ENCODE measurements at places on chromosomes 7 and 10.

GRCh38 chr10:126736727-126737126, 66.2 kb upstream of the C10orf90 start:
- no peak for DNase-seq

GRCh38 chr7:93894966-93895640, 4.5 kb upstream of the TFPI2 start:
- DNase-seq = no peak

GRCh38 chr10:15879663-15880062, 19.4 kb upstream of the MINDY3 start:
- DNase-seq = peak; percentile 74

GRCh38 chr10:16816830-16817124, 447 bp downstream of the RSU1 start:
- no peak for DNase-seq

DNA sequence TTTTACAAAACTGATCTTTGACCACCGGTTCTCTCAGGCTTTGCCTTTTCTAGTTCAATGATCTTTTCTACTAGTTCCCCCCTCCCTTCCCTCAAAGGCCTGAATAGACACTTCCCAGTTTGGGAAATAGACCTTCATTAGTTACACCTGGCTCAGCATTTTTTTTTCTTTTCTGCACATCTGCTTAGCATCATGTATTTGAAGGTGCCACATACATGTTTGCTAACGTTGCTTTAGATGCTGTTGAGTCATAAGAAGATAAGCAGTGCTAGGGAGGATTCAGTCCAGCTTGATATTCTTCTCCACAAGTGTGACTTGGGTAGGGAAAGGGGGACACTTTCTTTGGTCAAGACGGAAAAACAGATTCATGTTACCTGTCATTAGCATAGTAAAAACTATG, 78.3 kb downstream of the BICC1 start:
- DNase-seq = no peak

- no peak for DNase-seq
Measured at GRCh38 chr7:157622000-157622399, 285.2 kb downstream of the DNAJB6 start.

- no peak for DNase-seq
Measured at GRCh38 chr10:122678266-122678665, 21.4 kb downstream of the C10orf120 start.

GRCh38 chr7:104271948-104272347, 56.5 kb upstream of the LHFPL3 start:
- DNase-seq = no peak

DNA sequence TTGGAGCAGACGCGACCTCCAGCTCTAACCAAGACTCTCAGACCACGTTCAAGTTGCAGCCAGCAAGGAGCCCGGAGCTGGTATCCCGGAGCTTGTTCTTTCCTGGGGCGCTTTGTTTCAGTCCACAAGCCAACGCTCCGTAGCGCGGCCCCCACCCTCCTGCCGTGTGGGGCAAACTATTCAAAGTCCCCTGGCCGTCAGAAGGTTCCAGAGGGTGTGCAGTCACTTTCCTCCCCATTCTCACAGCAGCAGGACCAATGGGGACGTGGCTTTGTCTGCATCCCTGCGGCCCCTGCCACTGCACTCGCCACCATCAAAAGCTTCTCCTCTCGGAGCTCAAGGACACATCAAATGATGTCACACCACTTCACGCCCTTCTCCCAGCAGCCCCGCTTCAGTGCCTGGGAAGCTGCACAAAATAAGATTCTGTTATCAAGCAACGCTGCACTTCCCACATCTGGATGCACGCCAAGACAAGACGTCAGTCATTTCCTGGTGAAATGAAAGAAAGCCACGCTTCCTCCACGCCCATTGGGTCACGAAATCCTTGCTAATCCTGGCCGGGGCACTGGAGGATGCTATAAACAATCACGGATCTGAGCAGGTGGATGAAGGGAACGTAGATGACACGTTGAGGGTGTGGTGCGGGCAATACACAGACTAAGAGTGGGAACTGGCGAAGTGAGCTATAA, 348.2 kb downstream of the PTPRN2 start:
- DNase-seq = peak; percentile 66

GRCh38 chr7:148563583-148564274, 26.8 kb upstream of the C7orf33 start:
- DNase-seq = no peak

DNA sequence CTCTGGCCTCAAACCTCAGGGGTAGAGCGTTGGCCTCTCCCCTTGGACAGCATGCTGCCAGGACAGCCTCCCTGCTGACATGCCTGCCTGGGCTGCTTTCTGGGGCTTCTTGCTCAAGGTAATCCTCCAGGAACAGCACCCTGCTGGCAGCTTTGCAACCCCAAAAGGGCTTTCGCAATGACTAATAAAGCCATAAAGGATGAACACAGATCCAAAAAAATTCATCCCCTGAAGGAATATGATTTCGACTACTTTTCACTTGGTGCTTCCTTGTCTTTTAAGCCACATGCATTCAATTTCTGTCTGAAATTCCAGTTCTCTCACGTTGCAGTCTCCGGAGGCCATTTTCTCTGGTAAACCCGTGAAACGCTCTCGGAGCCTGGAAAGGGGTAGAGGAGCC, 15.1 kb upstream of the SH3PXD2A start:
- DNase-seq = no peak

- no peak for DNase-seq
Measured at GRCh38 chr7:39607865-39608264, 15.5 kb upstream of the RALA start.

DNA sequence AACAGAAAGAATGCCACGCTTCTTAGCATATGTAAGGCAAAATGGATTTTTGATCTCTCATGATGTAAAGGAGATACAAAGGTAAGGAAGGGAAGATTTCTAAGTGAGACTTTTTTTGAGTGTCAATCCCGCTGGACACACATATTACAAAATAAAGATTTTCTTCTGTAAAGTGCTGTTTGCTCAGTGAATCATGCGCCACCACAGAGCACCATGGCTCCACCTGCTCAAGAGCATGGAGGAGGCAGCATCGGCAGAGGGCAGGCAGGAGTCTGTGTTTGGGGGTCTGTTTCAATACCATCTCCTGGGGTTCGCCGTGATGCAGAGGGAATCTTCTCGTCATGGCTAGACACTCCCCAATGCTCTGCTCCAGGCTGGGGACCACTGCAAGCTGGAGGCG, 83.5 kb downstream of the ALOX5 start:
- no peak for DNase-seq

DNA sequence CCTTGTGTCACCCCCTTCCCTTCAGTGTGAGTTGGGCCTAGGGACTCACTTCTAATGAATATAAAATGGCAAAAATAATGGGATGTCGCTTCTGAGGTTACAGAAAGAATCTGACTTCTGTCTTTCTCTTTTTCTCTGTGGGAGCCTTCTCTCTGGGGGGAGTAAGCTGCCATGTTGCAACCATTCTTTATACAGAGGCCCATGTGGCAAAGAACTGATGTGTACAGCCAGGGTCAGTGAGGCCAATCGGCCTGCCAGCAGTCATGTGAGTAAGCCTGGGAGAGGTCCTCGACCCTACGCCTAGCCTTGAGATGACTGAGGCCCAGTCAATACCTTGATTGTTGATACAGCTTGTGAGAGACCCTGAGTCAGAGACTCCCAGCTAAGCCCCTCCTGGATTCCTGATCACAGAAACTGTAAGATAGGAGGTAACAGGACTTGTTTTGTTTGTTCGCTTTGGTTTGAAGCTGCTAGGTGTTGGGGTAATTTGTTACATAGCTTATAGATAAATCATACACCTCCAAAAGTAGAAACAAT, 1.7 kb downstream of the TCAF1 start:
- DNase-seq = no peak

DNA sequence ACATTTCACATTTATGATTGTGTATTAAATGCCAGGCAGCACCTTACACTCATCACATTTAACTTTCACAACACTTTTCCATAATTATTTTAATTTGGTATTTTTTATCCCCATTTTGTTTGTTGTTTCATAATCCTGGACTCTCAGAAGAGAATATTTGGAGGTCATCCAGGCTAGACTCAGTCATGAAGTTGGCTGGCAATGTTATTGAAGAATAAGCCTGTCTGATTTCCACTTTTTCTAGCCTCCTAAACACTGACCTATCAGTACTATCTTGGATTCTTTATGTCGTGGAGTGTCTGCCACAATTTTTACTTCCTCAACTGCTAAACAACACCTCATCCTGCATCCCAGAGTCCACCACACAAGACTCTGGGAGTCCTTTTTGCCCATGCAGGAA, 372.3 kb upstream of the NRP1 start:
- DNase-seq = no peak

DNA sequence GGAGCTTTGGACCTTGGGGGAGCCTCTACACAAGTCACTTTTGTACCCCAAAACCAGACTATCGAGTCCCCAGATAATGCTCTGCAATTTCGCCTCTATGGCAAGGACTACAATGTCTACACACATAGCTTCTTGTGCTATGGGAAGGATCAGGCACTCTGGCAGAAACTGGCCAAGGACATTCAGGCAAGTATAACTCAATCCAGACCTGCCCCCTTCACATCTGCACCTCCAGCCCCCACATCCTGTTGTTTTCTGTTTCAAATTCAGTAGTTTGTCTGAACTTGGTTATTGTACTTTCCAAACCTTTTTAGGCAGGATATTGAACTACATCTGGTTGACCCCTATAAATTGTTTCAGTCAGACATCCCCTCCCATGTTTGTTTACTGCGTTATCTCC, 62.4 kb upstream of the CC2D2B start:
- no peak for DNase-seq

DNA sequence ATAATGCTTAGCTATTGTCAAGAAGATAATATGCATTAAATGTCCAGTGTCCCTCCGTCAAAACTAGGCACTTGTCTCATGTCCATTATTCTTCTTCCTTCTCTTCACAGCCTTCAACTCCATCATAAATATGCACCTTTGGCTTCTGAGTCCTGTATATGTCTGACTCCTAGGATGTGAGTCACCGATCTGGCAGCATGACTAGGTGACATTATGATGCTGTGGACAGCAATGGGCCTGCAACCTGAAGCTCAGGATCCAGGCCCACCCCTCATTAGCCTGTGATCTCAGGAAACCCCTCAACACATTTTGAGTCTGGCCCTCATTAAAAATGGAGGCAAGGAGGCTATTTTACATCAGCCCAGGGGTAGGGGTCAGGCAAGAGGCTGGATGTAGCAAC, 362.5 kb upstream of the ZMIZ1 start:
- no peak for DNase-seq

Data from COR-L47 (cell line).